Activated CD8-positive, alpha-beta memory T cell treated with anti-CD3 and anti-CD28 coated beads, Interleukin-2, amount 50 U/mL, for 48 hours (primary cell): ENCODE measurements at places on chromosomes 4 and X.
A peak's percentile ranks its signal among the peaks of the same experiment; 100 is the strongest.

DNA sequence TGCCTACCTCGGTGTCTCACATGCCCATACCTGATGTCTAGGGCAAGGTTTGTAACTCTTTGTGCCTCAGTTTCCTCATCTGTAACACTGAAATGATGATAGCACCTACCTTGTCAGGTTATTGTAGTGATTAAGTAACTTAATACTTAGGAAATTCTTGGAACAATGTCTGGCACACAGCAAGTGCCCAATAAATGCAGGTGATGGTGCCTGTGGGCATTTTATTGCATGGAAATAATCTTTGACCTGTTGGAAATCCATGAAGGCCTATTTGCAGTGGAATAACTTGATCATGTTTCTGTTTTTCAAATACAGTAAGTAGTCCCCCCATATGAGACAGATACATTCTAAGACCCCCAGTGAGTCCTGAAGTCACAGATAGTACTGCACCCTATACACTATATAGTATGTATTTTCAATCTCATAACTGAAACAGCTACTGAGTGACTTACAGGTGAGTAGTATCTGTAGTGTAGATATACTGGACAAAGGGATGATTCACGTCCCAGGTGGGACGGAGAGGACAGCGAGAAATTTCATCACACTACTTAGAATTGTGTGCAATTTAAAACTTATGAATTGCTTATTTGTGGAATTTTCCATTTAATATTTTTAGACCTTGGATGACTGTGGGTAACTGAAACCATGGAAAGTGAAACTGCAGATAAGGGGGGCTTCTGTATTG lies 42.1 kb downstream of the AFF1 start:
- DNase-seq: no peak

DNA sequence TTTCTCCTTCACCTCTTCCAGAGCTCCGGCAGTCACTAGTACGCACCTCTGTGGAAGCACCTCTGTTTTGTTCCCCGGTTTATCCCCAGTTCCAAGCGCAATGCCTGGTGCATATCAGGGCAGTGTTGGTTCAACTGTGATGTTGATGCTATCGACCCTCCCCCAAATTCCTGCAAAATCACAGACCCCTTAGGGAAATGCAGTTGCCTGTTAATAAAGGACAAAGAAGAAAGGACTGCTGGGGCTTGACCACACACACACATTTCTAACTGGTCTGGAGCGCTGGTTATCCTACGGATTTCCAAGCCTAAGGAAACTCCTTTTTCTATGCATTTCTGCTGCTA lies 530 bp upstream of the NMU start:
- DNase-seq: no peak

DNA sequence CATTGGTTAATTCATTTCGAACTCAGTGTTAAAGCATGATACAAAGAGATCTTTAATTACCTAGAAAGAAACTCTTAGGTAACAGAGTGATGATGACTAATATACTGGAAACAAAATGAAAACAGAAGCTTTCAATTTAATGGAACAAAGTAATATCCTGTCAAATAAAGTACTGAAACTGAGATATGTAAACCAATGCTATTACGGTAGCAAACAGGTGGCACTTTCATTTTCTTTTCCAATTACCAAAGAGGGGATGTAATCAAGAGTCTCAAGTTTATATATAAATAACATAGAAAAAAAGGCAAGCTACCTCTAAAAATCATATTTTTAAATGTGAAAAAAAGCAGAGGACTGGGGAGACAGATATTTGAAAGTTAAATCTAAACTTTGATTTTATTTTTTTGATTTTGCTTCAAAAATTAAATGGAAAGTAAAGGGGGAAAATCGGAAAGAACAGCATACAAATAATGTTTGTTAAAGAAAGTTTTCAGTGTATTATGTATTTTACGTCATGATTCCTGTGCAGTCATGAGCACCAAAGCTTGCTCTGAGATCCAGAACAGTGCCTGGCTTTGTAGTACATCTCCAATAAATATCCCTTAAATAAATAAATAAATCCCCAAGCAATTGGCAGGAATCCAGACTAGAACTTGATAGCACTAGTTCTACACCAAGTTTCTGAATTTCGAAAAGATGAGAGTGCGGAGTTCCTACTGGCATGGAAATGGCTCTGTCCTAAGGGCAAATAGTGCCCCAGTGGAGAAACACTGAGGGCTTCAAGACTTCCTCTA lies 25.0 kb upstream of the RAPGEF2 start:
- DNase-seq: no peak

- DNase-seq: peak; percentile 82
Observed at GRCh38 chr4:158768555-158769174, at the start of gene FNIP2. Gene FNIP2, plus strand, starts transcription at chr4:158769026. Its CDS starts 187 bp downstream, at chr4:158769213.

DNA sequence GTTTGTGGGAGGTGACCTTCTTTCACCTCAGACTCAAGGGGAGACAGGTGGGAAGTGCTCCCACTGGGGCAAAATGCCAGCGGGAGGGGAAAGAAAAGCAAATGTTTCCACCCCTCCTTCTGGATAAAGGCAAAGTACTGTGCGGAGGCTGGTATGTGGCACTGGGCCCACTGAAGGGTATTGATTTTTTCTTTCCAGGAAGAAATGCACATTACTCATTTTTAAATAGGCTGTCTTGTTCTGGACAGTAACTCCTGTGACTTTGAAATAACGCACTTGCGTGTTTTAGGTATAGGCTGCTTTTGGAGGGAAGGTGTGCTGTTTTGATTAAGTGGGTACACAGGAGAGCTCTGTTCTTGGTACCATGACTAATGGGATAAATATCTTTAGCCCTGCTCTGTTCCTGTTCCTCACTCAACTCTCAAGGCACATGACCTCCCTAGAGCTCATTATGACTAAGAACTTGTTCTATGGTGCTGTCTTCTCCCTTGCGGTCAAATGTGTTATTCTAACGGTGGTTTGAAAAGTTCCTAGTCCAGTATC lies 40.7 kb upstream of the MBTPS2 start:
- DNase-seq: no peak

DNA sequence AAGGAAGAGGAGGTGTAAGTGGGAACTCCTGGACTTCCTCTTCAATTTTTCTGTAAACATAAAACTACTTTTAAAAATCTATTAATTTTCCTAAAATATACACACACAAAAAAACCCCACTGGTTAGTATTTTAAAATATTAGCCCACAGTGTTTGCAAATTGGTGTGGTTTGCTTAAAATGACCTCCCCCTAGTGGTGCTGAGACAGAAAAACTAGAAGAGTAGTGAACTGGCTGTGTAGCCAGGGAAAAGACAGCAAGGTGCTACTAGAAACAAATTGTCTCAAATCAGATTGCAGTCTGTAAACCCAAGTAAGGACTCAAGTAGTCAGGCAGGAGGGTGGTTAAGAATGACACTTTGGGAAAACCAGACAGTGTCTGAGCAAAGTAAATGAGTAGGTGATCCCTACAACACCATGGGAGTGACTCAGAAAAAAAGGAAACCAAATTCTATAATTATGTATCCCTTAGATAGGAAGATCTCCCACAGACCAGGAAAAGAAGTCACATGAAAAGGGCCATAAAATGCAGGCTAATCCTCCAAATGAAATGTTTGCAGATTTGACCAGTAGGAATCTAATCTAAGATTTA lies 26.0 kb downstream of the AMTN start:
- no peak for DNase-seq

DNA sequence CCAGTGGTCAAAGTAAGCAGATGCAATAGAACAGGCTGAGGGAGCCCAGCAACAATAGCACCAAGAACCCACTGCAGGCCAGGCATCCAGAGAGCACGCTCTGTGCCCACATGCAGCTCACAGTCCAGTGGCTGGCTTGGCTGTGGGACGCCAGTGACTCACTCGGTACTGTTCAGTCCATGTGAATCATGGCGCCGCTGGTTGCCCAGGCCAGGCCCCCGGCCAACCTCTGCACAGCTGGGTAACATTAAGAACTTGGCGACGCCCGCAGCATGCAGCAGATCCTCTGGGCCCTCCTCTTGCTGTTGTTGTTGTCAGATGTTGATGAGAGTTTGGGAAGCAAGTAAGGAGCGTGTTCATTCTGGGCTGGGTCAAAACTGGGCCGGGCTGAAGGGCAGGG lies 60.5 kb downstream of the MSX1 start:
- DNase-seq: no peak

GRCh38 chr4:94342694-94343093 lies at the start of gene HPGDS:
Gene HPGDS, minus strand, starts transcription at chr4:94342836. Its CDS starts 8,207 bp downstream, at chr4:94334629.
- DNase-seq: no peak

DNA sequence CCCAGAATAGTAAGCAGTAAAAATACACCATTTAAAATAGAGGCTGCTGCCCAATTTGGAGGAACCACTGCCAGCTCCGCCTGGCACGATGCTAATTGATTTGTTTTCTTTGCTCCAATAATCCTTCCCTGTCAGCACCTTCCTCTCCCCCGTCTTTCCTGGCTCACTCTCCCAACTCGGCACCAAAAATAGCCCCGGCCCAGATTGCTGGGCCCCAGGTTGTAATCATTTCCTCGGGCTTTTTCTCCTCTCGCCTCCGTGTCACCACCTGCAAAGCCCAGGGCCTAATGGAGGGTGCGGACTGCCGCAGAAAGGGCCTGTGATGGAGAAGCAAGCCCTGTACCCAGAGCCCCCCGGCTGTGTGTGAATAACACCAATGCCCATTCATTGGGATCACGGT lies 197.6 kb upstream of the PSAPL1 start:
- DNase-seq: no peak

GRCh38 chr4:152591876-152592275 lies 56.0 kb upstream of the FBXW7 start:
- no peak for DNase-seq

DNA sequence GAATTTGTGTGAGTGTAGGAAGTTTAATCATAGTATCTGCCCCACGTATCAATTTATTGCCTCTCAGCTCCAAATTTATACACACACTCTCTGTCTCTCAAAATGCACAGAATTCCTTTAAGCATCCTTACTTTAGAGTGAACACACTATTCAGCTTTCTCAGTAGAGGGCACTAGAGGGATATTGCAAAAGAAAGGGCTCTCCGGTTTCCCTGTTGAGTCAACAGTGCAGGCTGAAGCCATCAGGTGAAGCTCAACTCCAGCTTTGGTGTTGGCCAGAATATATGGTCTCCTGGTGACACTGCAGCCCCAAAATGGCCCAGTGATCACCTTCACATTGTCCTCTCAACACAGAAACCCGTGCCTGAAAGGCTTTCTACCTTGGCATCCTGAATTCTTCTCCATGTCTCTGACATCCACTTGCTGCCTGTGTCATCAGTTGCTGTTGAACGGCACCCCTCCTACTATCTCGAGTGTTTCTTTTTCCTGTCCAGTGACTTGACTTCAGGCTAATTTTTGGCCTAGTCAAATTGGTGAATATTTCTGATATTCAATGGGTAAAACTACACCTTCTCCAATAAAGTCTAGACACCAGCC lies 670.5 kb downstream of the GABRG1 start:
- DNase-seq: no peak

- DNase-seq: no peak
Observed at GRCh38 chrX:66022632-66023384, 17.1 kb downstream of the VSIG4 start.

- peak; percentile 48 for DNase-seq
Observed at GRCh38 chr4:38130884-38131283, 170.7 kb downstream of the PTTG2 start.

GRCh38 chr4:78953769-78954666 lies 14.8 kb upstream of the PAQR3 start:
- no peak for DNase-seq

- DNase-seq: no peak
Observed at GRCh38 chr4:15202481-15202880, 200.2 kb downstream of the CPEB2 start.

- no peak for DNase-seq
Observed at GRCh38 chr4:121736735-121737351, 28.1 kb downstream of the SMIM43 start.

- DNase-seq: no peak
Observed at GRCh38 chr4:107774681-107775080, 50.1 kb upstream of the SGMS2 start.

DNA sequence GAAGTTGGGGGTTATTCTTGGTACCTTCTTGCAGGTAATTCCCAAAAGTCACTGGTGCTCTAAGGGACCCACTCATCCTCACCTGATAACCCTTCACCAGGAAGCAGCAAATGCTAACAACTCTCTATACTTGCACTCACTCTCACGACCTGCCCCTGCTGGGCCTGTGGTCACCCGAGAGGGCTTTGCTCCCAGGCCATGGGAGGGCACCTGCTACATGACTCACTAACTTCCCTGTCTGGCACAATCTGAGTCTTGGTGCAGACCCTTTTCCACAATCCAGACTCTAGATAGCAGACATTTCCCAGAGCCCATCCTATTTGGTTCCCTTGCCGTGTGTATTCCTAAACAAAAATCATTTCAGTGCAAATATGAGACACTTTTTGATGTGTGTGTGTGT lies 403.8 kb upstream of the FAT1 start:
- DNase-seq: no peak

DNA sequence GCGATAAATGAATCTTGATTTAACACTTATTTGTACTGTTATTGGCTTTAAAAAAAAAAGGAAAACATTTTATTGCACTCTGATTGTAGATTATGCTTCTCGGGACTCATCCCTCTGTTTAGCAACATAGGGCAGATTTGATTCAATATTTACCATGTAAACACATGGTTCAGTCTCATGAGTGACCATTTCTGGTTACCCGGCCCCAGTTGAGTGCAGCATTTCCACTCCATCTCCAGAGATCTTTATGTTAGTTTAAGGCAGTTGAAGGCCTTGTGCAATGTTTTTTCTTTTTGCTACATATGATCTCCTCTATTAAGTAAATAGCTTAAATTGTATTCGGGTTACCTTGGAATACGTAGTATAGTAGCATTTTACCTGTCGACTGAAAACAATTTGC lies 143.3 kb upstream of the RPS6KA3 start:
- no peak for DNase-seq

- DNase-seq: no peak
Observed at GRCh38 chr4:25900310-25900709, 13.7 kb upstream of the SMIM20 start.

- DNase-seq: no peak
Observed at GRCh38 chr4:166822386-166822785, 411.9 kb downstream of the SPOCK3 start.

- DNase-seq: no peak
Observed at GRCh38 chr4:102541697-102542096, 40.5 kb downstream of the NFKB1 start.

DNA sequence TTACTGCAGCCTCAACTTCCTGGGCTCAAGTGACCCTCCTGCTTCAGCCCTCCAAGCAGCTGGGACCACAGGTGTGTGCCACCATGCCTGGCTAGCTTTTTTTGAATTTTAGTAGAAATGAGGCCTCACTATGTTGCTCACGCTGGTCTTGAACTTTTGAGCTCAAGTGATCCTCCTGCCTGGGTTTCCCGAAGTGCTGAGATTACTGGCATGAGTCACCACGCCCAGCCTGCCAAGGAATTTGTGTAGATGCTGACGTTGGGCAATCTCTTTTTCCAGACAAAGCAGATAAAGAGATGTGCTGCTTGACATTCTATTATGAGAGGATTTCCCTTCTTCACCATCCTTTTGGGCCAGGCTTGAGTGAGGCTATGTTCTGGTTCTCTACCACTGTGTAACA lies 254.5 kb upstream of the RPS6KA3 start:
- DNase-seq: no peak
